AG20443 (cell line): ENCODE measurements at places on chromosomes 11 and 22.
A peak's percentile ranks its signal among the peaks of the same experiment; 100 is the strongest.

- DNase-seq, result no peak
Observed at GRCh38 chr22:38070250-38070921, 13.2 kb downstream of the PICK1 start.

DNA sequence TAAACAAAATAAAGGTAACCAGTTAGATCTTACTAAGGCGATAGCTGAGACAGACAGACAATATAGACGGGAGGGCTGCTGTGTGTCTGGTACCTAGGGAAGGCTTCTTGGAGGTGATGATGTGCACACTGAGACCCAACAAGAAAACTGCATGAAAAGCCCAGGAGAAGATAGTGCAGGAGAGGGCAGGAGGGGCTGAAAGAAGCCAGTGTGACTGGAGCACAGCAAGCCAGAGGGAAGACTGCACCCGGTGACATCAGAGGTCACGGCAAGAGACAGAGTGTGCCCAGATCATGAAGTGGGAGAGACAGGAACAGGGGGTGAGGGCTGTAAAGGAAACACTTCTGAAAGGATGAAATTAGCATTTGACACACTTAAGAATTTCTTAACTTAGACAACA is 266.3 kb downstream of the BRD1 start:
- DNase-seq, result no peak

DNA sequence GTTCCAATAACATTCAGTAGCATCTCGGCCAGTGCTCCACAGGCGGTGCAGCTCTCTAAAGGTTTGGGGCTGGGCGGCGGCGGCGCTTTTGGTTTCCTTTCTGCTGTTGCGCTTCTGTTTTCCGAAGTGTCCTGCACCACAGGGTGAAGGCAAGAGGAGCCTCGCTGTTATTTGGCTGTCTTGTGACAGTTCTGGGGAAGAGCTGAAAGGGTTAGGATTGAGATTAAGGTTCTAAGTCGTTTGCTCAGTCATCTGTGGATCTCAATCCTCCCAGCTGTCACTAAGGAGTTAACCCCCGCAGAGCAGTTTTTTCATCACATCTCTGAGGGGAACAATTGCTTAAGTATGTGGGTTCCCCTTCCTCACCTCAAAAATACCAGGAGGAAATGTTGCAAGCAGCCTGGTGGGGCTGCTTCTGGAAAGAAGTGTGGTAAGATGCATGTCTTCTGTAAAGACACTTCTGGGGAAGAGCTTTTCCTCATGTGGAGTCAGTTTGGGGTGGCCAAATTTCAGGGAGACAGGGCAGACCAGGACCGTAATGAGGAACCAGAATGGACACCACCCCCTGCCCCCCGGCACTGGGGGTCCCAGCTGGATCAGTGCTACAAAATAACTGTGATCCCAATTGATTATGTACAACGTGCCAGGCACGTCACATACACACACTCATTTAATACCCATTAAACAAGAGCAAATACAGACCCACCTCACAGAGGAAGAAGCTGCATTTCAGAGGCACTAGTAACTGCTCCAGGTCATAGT is 14.2 kb downstream of the TMEM121B start:
- DNase-seq, result no peak

DNA sequence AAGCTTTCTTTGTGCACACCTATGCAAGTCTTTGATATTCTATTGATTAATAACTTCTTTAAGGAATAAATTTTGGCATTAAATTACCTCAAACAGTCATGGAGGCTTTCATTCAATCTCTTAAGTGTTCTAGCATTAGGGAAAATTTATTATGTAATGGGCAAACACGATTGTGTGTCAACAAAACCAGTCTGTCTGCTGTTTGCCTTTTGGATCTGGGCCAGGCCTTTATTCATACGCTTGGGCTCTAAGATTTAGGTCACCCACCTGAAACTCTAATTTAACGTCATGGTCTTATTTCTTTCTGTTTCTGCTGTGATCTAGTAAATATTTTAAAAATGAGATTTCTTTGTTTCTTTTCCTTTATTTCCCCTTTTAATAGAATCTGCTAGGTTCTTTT is 1270.6 kb downstream of the LRRC4C start:
- DNase-seq, result no peak

GRCh38 chr11:13338427-13339069 is 61.0 kb downstream of the BMAL1 start:
- peak; percentile 76 for DNase-seq

DNA sequence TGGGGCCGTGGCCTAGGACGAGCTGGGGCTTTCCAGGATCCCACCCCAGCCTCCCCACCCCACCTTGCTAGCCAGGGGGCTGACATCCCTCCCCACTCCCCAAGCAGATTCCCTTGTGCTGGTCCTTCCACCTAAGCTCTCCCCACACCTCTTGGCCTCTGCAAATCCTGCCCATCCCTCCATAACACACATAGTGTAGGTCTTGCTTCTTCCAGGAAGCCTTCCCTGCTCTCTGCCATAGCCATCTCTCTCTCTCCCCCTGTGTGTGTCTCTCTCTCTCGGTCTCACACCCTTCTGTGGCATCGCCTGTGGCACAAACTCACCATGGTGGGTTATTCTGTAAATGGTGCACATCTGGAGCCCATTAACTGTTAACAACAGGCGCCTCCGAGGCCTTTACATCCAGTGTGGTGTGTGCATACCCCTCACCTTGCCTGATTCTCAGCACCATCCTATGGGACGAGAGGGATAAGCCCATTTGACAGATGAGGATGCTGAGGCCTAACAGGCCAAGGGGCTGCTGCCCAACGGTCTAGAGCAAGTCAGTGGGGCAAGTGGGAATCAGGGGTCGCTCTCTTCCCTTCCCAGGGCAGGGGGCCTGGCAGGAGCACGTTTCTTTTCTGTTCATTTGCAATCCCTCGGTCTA is 22.2 kb upstream of the PICK1 start:
- DNase-seq, result no peak

DNA sequence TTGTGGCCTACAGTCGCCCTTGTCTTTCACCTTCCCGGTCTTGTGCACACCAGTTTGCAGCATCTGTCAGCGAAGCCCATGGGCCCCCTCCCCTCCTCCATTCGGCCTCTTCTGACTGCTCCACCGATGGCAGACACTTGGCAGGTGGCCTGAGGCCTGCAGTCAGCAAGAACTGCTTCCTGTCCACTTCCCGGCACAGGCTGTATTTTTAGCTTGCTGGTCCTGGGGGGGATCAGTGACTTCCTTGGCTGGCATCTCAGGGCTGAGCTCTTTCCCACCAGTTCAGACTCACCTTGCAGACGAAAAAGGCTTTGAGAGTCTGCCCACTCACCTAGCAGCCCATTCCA is 106.4 kb downstream of the SYN3 start:
- DNase-seq, result no peak

DNA sequence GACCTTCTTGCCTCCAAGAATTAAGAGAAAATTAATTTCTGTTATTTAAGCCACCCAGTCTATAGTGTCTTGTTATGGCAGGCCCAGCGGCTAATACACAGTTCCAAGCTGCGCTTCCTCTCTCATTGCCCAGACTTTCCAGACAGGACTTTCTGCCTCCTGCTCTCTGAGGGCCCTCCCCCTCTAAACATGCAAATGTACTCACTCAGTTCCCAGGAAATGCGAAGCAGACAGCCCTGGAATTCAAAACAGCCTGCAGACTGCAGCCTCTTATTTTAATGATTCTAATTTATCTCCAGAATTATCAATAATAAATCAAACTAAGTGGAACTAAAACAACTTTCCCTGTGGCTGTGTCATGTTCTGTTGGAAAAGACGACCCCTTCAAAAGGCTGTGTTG is 115.5 kb upstream of the ISX start:
- peak; percentile 65 for DNase-seq

DNA sequence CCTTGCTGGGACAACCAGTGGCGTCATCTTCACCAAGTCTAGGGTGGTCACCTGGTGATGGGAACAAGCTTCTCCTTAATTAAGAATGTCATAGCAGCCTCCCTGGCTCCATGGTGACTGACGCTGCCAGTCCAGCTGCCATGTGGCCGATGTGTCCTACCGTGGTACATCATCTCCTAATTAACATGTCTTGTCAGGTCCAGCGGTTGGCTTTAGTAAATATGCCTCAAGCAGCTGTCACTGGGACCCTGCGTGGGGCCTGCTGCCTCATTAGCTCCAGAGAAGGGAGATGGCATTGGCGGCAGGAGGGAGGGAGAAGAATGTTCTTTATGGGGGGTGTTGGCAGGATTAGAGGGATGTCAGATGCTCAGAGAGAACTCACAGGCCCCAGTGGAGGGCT is 271.9 kb downstream of the ST3GAL4 start:
- no peak for DNase-seq

GRCh38 chr11:110837603-110838002 is 125.4 kb upstream of the ARHGAP20 start:
- no peak for DNase-seq

- no peak for DNase-seq
Observed at GRCh38 chr22:27647540-27647939, 154.0 kb downstream of the MN1 start.
